ENCODE measurements at places on chromosomes 7 and 10. TPM values are rescaled to one million over a fixed set of nuclear protein-coding genes. Genes with fewer than 3 reads are reported as not detected.
A peak's percentile ranks its signal among the peaks of the same experiment; 100 is the strongest.

DNA sequence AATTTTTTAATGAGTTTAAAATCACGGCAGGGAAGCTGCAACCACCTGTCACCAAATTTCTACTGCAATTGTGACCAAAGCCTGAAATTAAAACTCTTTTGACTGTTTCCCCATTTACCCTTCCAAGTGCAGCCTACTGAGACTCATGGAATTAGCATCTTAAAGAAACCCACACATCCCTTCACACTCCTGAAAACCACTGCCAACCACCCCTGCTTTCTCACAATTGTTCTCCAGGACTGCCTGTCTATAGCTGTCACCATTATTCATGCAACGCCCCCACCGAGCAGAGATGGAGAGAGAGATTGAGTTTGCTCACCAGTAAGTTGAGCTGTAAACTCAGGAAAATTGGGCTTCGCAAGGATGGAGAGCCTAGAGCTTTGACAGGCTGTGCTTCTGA, 383.8 kb upstream of the SORCS1 start:
- no peak for DNase-seq
- H3K36me3 ChIP-seq: no peaks in the 10 kb centered on the region
- H3K27ac ChIP-seq: no peak overlapping the region
- no peaks in the 10 kb centered on the region for H3K4me1 ChIP-seq
- H3K4me3 ChIP-seq: no peak overlapping the region

GRCh38 chr7:40213856-40214255, 79.1 kb downstream of the SUGCT start:
- no peak overlapping the region for H3K4me3 ChIP-seq
- no peaks in the 10 kb centered on the region for H3K36me3 ChIP-seq
- DNase-seq: no peak
- no peaks in the 10 kb centered on the region for H3K27me3 ChIP-seq
- no peak overlapping the region for H3K27ac ChIP-seq
- H3K4me1 ChIP-seq: no peaks in the 10 kb centered on the region

DNA sequence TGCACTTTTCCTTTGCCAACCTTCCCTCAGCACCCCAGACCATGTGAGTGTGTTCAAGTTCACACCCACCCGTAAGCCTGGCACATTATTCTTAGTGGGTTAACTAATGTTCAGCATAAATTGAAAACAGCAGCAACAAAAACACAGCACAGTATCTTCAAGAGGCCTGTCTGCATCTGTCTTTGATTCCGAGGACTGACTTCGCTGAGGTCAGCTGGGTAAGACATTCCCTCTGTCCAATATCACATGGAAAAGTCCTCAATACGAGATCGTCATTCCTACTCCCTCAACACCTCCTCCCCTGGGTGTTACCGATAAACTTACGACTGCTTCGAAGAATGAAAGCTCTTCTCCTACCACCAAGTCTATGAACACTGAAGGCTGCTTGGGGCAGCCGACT, 218.8 kb downstream of the SFMBT2 start:
- H3K27me3 ChIP-seq: no peaks in the 10 kb centered on the region
- H3K36me3 ChIP-seq: peaks cover 65% of the 10 kb centered on the region
- DNase-seq: no peak
- no peak overlapping the region for H3K4me3 ChIP-seq
- H3K27ac ChIP-seq: peak overlapping the region; percentile 96

GRCh38 chr10:90141791-90142190, 440.4 kb downstream of the KIF20B start:
- H3K27me3 ChIP-seq: no peaks in the 10 kb centered on the region
- DNase-seq: no peak
- no peaks in the 10 kb centered on the region for H3K4me1 ChIP-seq

GRCh38 chr10:130372222-130372621, 236.0 kb downstream of the GLRX3 start:
- no peaks in the 10 kb centered on the region for H3K27me3 ChIP-seq
- no peak overlapping the region for H3K4me3 ChIP-seq
- H3K36me3 ChIP-seq: no peaks in the 10 kb centered on the region
- no peak overlapping the region for H3K27ac ChIP-seq
- no peaks in the 10 kb centered on the region for H3K4me1 ChIP-seq

DYNC1I1 gene
- total RNA-seq: not detected

LIPM gene
- total RNA-seq: not detected

ADAM12 gene
- 1.2 TPM for total RNA-seq

SCIN gene
- total RNA-seq: not detected

Data from activated CD4-positive, alpha-beta memory T cell treated with anti-CD3 and anti-CD28 coated beads, Interleukin-2, amount 10 ng/mL, durations not matched to agents 7 days and 5 days (primary cell).